ENCODE measurements at places on chromosomes 12 and 14.
A peak's percentile ranks its signal among the peaks of the same experiment; 100 is the strongest.

GRCh38 chr14:36516719-36517241, 3.3 kb downstream of the NKX2-1 start:
- no peak for DNase-seq

DNA sequence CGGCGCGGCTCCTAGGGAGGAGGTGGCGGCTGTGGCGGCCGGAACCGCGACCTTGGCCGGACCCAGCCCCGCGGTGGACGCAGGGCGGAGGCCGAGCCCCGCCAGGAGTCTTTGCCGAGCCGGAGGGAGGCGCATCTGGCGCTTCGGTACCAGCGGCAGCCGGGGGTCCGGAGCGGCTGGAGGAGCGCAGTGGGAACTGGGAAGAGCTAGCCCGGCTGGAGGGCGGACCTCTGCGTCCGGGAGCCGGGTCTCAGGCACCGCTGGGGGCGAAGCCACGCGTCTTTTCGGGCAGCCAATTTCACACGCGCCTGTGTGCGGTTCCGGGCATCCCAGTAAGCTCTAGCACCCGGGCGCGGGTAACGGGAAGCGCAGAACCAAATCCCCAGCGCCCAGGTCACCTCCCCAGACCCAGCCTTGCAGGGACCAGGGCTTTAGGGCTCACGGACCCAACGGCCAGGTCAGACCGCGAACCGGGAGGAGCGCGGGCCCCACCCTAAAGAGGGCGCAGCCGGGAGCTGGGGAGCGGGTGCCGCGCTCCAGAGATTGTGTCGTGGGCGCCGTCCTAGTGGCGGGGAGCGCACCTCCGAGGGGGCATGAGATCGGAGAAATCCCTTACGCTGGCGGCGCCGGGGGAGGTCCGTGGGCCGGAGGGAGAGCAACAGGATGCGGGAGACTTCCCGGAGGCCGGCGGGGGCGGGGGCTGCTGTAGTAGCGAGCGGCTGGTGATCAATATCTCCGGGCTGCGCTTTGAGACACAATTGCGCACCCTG, 89.4 kb downstream of the GALNT8 start:
- DNase-seq = no peak

GRCh38 chr14:101538878-101539277, 22.4 kb upstream of the DIO3 start:
- DNase-seq = no peak

GRCh38 chr14:56119201-56119981, 1.2 kb downstream of the PELI2 start:
- peak; percentile 23 for DNase-seq

DNA sequence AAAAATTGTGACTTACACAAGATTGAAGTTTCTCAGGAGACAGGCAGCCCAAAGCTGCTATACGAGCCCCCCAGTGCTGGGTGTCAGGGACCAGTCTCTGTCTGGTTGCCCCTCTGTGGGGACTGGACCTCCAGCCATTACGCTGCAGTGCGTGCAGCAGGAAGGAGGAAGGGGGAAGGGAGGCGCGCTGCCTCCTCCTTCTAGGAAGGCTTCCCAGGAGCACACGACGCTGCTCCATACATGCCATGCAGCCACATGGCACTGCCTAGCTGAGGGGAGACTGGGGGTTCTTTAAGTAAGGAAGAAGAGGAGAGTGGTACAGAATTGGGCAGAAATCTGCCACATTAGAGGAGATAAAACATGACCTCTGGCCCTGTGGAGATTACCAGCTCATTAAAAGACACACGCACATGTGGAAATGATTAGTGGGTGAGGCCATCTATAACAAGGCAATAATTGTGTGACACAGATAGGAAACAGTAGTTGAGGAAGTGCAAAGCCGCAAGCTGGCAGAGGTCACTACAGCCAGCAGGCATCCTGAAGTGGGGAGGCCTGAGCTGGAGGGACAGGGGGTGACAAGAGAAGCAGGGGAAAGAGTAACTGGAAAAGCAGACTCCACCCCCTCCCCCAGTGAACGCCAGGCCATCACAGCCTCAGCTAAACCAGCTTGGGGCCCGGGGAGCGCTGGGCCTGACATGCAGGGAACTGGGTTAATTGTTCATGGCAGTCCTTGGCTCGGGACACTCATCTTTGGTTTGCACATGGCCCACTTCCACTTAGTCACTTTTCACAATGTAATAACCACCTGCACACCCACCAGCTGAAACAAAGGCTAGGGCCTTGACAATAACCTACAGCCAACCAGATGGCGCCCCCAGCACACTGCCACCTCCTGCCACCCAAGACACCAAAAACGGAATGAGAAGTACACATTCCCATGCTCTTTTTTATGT, 39.6 kb downstream of the CCDC88C start:
- no peak for DNase-seq

DNA sequence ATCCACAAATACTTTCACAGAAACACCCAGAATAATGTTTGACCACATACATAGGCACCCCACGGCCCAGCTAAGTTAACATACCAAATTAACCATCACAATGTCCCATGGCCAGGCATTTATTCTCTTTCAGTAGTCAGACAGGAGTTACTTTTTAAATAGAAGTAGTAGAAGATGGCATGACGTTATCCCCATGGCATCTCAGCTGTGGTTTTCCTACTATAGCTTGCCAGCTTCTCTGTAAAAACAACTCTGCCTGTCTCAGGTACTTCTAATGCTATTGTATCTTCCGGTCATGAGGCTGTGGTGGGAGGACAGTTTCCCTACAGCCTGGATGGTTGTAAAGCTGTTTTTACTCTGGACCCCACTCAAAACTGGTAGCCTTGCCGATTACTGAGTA, 19.3 kb downstream of the CTSG start:
- peak; percentile 19 for DNase-seq

DNA sequence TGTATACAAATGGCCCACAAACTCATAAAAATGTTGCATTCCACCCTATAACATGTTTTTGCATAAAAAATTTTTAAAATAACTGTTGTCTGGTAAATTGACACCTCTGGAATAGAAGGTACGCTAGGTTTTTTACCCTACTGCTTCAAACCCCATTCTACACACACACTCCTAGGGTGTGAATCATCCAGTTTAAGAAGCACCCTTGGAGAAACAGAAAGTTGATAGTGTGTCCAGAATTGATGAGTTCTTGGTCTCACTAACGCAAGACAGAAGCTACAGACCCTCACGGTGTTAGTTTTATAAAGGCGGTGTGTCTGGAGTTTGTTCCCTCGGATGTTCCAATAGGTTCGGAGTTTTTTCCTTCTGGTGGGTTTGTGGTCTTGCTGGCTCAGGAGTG, 158.5 kb downstream of the KLRB1 start:
- DNase-seq = no peak

- DNase-seq = no peak
Measured at GRCh38 chr14:96624661-96625425, 122.7 kb downstream of the PAPOLA start.

- DNase-seq = peak; percentile 59
Measured at GRCh38 chr12:12350868-12351463, 924 bp upstream of the MANSC1 start.

- no peak for DNase-seq
Measured at GRCh38 chr14:73153272-73153671, 17.0 kb downstream of the PSEN1 start.

DNA sequence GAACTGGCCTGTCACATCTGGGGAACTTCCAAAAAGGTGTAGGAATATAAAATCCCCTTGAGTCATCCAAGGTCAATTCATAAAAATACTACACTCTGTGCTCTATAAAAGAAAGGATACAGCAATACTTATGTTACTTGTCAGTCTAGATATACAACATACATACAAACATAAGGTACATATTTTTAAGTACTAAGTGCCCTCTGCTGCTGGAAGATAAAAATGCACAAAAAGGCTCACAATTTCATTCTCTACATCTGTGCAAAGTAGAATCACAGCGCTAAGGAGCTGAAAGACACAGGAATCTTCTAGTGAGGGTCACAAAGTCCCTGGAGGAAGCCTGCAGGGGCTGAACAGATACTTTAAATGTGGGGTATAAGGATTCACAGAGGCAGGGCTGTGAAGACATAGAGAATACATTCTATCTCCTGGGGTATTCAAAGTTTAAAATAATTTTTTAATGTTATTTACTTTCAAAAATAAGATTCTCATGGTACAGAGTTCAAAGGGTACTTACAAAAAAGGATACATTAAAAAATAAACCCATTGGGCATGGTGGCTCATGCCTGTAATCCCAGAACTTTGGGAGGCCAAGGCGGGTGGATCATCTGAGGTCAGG, 10.2 kb upstream of the GOLGA5 start:
- peak; percentile 54 for DNase-seq

GRCh38 chr12:130481392-130481879, 143.7 kb downstream of the PIWIL1 start:
- DNase-seq = no peak

All from kidney glomerular epithelial cell (primary cell).